ENCODE measurements at places on chromosomes 1 and 21.

DNA sequence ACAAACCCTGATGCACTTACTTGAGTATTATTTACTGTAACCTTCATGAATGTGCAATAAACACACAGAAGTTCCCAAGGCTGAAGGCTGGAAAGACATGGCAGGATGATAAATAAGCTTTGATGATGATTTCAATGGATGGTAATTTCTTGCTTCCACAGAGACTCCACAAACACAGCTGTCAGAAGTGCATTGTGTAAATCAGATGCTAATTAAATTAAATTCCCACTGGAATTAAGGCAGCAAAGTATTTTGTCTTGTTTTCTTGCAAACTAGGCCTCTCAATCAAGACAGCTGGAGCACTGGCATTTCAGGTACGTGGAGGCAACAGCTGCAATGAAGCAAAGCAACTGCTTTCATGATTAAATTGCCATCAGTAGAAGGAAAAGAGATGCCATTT, 24.1 kb downstream of the FAM177B start:
- DNase-seq, result no peak

- no peak for DNase-seq
Observed at GRCh38 chr1:155171836-155172731, 1.0 kb downstream of the KRTCAP2 start.

DNA sequence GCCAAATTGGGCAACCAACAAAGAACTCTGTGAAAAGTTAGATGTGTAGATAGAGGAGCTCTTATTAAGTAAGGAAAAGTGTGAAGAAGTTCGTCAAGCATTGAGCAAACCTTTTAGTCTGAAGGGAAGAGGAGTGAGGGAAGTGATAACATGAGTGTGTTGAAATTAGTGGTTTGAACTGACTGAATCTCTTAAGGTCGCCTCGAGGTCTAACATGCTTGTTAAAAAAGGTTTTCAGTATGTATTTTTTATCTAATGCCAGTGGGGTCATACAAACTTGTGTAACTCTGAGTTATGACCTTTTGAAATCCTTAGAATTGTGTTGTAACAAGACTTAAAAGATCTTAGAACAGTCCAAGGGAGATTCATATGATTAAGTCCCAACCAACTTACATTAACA, 34.1 kb downstream of the SOAT1 start:
- DNase-seq, result no peak

- DNase-seq, result no peak
Observed at GRCh38 chr1:237789619-237790018, 101.1 kb downstream of the ZP4 start.

GRCh38 chr1:39282537-39283216, 78.2 kb downstream of the MACF1 start:
- DNase-seq, result no peak

- no peak for DNase-seq
Observed at GRCh38 chr1:151739590-151740355, 18.5 kb downstream of the RIIAD1 start.

DNA sequence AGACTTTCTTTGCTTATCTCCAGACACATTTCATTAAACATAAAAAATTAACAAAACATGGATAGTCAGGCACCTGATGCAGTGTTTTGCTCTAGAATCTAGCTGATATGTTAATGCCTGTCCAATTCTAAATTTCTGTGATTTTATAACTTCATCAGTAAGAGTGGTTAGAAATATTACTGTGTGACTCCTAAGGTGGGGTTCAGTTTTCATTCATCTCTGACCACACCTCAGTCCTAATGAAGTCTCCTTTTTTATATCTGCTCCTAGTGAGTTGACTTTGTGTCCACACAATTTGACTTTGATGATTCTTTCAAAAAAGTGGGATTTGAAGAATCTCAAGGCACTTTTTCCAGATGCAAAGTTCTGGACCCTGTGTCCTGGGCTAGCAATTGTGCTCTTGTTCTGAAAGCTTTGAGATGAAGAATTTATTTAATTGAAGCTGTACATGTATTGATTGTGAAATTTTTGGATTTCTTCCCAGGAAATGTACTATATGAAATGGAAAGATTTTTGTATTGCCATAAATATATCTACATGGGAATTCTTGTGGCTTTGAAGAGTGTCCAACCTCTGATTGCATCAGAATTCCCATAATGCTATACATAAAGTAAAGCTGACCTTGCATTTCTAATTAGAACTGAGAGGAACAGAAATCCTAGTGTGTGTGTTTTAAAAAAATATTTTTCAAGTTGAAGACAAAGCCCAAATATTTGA, 111.2 kb downstream of the GIPC2 start:
- no peak for DNase-seq

- DNase-seq, result no peak
Observed at GRCh38 chr1:113286156-113286555, 104.2 kb upstream of the MAGI3 start.

DNA sequence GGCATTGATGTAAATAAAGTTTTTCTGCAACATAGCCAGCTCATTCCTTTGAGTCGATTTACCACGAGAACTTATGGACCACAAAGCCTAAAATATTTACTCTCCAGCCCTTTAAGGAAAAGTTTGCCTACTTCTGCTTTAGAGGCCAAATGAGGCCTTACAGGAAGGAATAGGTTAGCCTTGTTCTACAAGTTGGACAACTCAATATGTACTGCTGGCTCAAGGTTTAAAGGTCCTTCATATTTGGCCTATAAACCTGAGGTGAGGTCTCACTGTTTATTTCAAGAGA, 144.5 kb upstream of the DNAH14 start:
- DNase-seq, result no peak

GRCh38 chr1:234918181-234918841, 210.3 kb downstream of the TOMM20 start:
- DNase-seq, result no peak

GRCh38 chr1:36486439-36487335, 4.0 kb upstream of the CSF3R start:
- DNase-seq, result no peak

DNA sequence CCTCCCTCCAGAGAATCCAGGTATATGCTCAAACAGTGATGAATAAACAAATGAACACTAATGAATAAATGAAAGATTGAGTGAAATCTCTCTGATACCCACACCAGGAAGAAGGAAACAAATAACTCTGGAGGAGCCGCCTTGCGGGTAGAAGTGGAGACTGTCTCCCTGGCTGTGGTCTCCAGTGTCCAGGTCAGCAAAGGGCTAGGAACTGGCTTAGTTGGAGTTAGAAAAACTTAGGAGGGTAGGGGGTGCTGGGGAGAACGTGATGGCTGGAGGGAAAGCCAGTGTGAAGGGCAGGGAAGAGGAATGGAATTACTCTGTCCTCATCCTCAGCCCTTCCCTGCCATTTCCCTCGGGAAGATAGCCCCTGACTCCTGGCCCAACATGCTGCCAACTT, 537 bp downstream of the RHBDL2 start:
- DNase-seq, result no peak

DNA sequence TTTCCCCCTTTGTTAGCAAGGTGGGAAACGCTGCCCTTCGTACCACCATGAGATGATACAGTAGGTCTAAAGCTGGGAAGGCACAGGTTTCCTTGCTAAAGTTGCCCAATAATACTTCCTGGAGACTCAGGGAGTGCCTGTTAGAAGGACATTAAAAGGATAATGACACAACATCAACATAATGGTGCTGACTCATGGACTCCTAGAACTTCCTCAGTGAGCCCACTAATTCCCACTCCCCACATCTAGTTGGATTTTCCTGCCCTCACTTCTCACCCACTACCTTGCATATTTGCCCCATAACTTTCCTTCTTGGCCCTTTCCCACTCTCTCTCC, 17.5 kb downstream of the CFAP45 start:
- no peak for DNase-seq

DNA sequence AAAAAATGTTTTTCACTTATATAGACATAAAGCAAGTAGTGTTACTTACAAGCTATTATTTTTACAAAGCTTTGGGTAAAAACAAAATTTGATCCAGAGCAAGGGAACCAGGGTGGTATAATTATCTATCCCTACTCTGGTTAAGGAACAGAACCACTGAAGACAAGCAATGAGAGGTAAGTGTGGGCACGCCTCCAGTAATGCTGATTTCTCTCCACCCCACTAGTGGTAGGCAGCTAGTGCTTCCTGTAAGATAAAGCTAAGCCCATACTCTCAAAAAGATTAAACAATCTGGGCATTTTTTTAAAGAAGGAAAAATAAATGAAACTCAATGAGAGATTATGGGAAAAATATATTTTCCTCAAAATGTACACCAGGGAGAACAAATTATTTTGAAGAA, 22.1 kb downstream of the TFB2M start:
- DNase-seq, result no peak

DNA sequence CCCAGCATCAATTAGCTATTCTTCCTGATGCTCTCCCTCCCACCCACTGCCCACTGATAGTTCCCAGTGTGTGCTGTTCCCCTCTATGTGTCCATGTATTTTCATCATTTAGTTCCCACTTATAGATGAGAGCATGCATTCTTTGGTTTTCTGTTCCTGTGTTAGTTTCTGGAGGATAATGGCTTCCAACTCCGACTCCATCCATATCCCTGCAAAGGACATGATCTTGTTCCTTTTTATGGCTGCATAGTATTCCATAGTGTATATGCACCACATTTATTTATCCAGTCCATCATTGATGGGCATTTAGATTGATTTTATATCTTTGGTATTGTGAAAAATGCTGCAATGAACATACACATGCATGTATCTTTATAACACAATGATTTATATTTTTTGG, 30.2 kb downstream of the DISC1 start:
- no peak for DNase-seq

DNA sequence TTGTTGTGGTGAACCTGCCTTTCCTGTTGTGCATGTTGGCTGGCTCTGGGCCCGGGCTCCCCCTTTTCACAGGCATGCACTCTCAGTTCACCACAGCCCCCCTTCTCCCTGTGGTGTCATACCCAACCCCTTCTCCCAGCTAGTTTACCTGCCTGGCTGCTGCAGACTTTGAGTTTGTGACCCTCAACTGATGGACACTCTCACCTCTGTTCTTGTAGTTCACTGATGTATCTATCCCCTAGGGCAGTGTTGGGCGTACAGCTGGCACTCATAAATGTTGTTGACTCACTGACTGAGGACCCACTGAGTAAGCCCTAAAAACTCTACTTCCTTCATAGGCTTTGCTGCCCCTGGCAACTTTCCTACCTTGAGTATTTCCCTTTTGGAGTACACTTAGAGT, 54.9 kb downstream of the WDR64 start:
- no peak for DNase-seq

GRCh38 chr1:182084487-182085316, 23.2 kb upstream of the ZNF648 start:
- peak; percentile 22 for DNase-seq

DNA sequence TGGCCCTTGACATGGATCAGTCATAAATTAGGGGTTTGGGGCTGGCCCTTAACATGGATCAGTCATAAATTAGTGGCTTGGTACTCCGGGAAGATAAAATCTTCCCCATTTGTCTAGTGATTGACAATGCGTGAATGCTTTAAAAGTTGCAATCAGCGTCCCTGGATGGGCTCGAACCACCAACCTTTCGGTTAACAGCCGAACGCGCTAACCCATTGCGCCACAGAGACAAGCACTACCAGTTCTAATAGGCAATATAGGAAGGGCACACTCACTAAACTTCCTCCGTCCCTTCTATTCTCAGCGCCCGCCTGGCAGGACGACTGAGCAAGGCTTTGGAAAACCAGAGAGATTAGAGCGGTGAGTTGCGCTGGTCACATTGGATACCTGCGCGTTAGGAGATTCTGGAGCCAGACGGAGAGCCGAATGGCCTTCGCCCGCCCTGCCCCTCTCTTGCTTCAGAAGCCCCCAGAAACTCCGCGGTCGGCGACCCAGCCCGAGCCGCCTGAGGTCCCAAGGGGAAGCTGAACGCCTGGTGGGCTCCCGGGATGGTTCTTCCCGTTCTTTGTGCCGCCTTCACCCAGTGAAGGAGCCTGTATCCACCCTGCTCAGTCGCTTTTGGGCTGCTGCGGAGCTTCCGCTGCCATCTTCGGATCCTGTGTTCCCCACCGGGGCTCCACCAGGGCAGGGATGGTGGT, 235.9 kb downstream of the FAM72C start:
- no peak for DNase-seq

DNA sequence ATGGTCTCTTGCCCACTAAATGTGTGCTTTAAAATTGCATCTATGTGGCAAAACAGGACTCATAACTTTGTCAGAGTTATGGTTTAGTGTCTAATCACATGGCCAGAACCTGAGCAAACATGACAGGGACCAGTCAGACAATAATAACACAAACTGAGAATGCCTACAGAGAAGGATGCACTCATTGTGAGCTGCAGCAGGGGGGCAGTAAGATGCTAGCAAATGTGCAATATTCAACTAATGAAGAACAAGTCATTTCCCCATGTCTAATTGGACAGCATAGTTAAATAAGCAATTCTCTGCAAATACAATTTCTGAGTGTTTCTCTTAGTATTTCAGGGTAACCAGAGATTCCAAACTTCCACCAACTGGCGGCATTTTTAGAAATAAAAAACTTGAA, 30.8 kb downstream of the SPAG17 start:
- no peak for DNase-seq

DNA sequence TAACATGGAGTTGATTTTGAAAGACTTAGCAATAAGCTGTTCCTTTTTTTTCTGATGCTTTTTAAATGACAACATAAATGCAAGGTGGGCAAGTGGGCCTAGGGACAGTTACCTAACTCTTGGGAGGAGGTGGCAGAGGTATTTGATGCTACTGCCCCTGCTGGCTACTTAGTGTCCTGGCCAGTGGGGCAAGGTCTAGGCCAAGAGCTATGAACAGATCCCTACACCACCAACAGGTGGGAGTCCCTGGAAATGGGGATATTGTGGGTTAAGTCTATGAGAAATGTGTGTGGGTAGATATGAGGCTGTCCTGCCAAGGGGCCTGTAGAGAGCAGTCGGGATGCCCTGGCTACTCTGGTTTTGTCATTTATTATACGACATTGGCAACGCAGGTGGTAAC, 31.3 kb upstream of the B3GALT5 start:
- no peak for DNase-seq

- DNase-seq, result no peak
Observed at GRCh38 chr1:160756849-160757201, 17.8 kb downstream of the SLAMF7 start.

DNA sequence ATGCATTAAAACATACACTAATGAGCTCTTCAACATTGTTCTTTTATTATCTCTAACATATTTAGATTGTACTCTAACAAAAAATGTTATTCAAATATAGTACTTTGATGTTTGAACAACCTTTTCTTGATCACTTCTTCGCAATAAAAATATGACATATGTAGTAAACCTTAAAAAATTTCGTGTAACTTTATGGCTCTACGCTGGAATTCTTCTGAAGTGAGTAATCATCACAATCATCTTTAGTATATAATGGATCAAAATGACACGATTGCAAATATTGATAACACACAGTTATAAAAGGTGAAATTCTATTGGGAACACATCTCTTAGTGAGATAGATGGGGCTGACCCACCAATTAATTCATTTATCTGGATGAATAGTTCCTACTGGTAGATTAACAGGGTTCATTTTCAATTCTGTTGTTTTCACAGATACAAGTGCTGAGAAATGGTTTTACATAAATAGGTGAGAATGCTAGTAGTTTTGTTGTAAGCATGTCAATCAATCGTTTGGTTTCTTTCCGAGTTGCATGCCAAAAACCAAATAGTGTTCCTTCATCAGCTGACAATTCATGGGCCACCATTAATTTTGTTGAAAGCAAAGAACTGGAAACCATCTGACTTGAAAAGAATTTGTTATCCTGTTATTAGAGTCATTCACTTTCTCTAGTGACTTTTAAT, 1.5 kb upstream of the ZMPSTE24 start:
- DNase-seq, result no peak

- no peak for DNase-seq
Observed at GRCh38 chr1:106554294-106554693, 502.2 kb upstream of the PRMT6 start.

GRCh38 chr1:58857680-58858673, 74.1 kb upstream of the JUN start:
- no peak for DNase-seq

- no peak for DNase-seq
Observed at GRCh38 chr1:234047123-234047522, 142.6 kb downstream of the SLC35F3 start.

All from stimulated activated CD8-positive, alpha-beta memory T cell treated with anti-CD3 and anti-CD28 coated beads, Interleukin-2, amount 100 ng/mL, for 1 hour (primary cell).